Neural progenitor cell (in vitro differentiated cells): ENCODE measurements at places on chromosomes 6 and 20. TPM values are rescaled to one million over a fixed set of nuclear protein-coding genes. Genes with fewer than 3 reads are reported as not detected.

- no peak overlapping the region for H3K27ac ChIP-seq
- H3K36me3 ChIP-seq = no peaks in the 10 kb centered on the region
- H3K4me3 ChIP-seq = no peak overlapping the region
Observed at GRCh38 chr20:33948480-33948879, 45.2 kb upstream of the RALY start.

Gene RIMS4
- total RNA-seq = 5.3 and 7.8 TPM in 2 replicates

DNA sequence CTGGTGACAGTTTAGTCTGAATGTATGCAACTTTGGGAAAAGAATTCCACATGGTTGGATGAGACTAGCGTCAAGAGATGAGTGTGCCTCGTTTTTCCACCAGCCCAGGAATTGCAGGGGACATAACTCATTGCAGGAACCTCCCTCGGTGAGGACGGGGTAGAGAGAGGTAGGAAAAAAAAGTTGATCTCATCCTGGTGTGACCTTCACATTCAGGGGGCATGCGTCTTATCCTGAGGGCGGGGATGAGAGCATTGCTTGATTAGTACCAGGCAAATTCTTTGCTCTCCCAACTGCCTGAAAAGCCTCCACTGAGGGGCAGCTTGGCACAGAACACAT is 11.8 kb downstream of the TLDC2 start:
- H3K36me3 ChIP-seq = no peaks in the 10 kb centered on the region
- no peak overlapping the region for H3K27ac ChIP-seq
- H3K4me1 ChIP-seq = peaks cover 7% of the 10 kb centered on the region
- peak; percentile 31 for DNase-seq

Gene TCF15
- total RNA-seq = 0.07 and 1.4 TPM in 2 replicates

Gene E2F3
- total RNA-seq = 30.2 and 35.7 TPM in 2 replicates

DNA sequence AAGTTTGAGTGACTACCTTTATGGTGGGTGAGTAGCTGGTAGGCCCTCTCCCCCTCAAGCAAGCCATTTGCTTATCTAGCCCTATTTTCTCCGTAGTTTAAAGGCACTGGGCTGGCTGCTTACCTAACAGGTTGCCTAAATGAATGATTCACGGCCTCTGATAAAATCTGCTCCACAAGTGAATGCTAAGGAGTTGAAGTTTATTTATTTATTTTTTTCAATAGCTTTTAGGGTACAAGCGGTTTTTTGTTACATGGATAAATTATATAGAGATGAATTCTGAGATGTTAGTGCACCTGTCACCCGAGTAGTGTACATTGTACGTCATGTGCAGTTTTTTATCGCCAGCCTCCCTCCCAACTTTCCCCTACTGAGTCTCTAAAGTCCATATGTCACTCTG is 8.3 kb upstream of the CDH26 start:
- no peaks in the 10 kb centered on the region for H3K36me3 ChIP-seq

DNA sequence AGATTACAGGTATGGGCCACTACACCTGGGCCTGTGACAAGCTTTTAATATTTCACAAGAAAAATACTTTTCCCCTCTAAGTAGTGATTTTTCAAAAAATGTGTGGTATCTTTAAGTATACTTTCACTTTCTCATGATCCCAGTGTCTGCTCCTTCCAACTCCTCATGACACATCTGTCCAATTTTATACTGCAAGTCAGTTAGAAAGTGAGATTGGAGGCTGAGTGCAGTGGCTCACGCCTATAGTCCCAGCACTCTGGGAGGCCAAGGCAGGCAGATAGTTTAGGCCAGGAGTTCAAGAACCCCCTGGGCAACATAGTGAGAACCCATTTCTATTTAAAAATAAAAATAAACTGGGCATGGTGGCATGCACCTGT is 20.2 kb downstream of the PIM1 start:
- H3K4me3 ChIP-seq = no peak overlapping the region
- H3K4me1 ChIP-seq = no peaks in the 10 kb centered on the region
- no peaks in the 10 kb centered on the region for H3K36me3 ChIP-seq
- no peak for DNase-seq

DNA sequence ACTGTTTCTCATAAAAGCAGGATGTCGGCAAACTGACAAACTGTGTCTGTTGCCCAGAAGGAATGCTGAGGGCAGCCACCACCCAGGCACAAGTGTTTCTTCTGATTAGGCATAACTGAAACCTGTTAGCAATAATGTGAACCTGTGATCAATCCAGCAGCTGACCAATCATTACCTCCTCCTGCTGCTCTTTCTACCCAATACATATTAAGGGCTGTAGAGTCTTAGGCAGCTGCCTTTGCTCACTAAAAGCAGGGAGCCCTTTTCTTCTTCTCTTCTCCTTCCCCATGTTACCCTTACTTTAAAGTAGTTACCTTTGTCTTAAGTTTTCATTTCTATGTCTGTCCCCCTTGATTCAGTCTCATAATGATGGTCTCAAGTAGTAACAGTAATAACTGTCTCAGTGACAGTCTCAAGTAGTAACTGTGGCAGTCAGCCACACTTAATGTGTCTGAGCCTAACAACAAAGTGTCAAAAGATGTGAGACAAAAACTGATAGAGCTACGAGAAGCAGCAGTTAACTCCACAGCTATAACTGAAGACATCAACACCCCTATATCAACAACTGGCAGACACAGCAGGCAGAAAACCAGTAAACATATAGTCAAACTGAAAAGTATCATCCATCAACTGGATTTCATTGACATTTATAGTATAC is 37.0 kb downstream of the RANBP9 start:
- no peak for DNase-seq
- H3K4me3 ChIP-seq = no peak overlapping the region
- no peak overlapping the region for H3K27ac ChIP-seq
- peaks cover 8% of the 10 kb centered on the region for H3K36me3 ChIP-seq
- no peaks in the 10 kb centered on the region for H3K27me3 ChIP-seq

GRCh38 chr20:62408640-62409039 is 1.6 kb upstream of the CABLES2 start:
- peaks cover 27% of the 10 kb centered on the region for H3K27me3 ChIP-seq
- H3K27ac ChIP-seq = no peak overlapping the region
- no peak for DNase-seq
- H3K4me1 ChIP-seq = peaks cover 13% of the 10 kb centered on the region

GRCh38 chr6:12224251-12224650 is 65.9 kb upstream of the EDN1 start:
- peaks cover 7% of the 10 kb centered on the region for H3K4me1 ChIP-seq
- DNase-seq = no peak
- no peaks in the 10 kb centered on the region for H3K27me3 ChIP-seq
- no peak overlapping the region for H3K27ac ChIP-seq

- no peak for DNase-seq
- H3K4me1 ChIP-seq = no peaks in the 10 kb centered on the region
- H3K36me3 ChIP-seq = no peaks in the 10 kb centered on the region
- no peaks in the 10 kb centered on the region for H3K27me3 ChIP-seq
- no peak overlapping the region for H3K27ac ChIP-seq
Observed at GRCh38 chr20:58342104-58342945, 32.8 kb downstream of the RAB22A start.

DNA sequence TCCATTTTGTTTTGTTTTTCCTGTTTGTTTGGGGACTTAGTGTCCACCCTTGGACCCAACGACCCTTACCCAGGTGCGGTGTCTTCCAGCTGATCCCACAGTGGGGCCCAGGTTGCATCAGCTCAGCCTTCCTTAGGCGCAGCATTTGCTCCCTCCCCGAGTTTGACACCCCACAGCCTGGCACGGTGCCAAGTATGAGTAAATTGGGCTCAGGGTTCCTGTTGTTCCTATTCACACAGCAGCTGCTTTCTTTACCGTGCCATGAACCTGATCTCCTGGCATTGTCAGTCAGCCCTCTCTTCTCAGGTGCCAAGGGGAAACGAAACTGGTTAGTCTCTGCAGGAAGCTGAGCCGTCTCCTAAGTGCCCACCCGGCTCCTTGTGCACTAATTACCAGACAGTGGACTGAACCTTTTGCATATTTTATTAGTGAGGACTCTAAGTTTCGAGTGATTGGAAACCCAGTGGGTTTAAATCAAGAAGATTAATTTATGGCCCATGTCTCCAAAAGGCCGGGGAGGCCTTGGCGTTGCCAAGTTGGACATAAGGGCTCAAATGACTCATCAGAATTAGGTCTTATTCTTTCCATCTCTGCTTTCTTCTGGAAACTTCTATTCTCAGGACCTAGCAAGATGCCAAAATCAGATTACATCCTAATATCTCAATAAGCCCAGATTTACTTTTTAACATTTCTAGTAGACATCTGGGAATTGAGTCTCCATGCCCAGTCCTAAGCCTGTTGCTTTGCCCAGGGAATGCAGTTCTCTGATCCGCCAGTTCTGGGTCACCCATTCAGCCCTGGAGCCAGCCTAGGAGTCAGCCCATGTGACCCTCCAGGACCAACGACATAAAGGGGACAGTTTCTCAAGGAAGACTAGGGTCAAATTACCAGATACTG is 68.8 kb downstream of the TSHZ2 start:
- H3K4me1 ChIP-seq = no peaks in the 10 kb centered on the region
- no peak for DNase-seq
- H3K27ac ChIP-seq = no peak overlapping the region
- H3K36me3 ChIP-seq = no peaks in the 10 kb centered on the region

DNA sequence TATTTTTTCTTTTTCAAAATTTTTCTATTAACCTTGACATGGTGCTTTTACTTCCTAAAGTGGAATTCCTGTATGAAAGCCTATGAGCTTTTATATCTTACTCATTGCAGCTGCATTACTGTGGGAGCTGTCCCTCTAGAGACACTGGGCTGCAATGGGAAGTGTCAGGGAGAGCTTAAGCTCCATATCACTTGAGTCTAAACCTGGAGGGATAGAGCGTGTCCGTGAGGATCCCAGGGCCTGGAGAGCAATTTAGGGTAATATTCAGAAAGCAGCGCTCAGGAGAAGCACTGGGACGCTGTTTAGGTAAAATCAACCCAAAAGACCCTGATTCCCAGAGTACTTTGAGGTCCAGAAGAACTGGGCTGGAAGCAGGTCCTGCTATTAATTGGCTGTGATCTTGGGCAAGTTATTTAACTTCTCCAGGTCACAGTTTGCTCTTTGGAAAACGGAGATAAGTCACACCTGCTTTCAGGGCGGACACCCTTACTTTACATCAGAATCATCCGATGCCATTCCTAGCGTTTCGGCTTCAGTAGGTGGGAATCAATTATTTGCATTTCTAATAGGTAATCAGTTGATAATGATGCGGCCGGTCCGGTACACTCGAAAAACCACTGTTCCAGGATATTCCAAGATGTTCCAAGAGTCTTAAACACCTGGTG is 628 bp upstream of the ERGIC3 start:
- H3K36me3 ChIP-seq = no peaks in the 10 kb centered on the region
- peaks cover 12% of the 10 kb centered on the region for H3K4me1 ChIP-seq
- H3K27me3 ChIP-seq = no peaks in the 10 kb centered on the region
- H3K4me3 ChIP-seq = peak overlapping the region; percentile 74
- no peak overlapping the region for H3K27ac ChIP-seq

GRCh38 chr6:40355532-40355931 is 231.6 kb downstream of the LRFN2 start:
- no peak overlapping the region for H3K4me3 ChIP-seq
- H3K4me1 ChIP-seq = peaks cover 5% of the 10 kb centered on the region
- H3K27me3 ChIP-seq = no peaks in the 10 kb centered on the region

DNA sequence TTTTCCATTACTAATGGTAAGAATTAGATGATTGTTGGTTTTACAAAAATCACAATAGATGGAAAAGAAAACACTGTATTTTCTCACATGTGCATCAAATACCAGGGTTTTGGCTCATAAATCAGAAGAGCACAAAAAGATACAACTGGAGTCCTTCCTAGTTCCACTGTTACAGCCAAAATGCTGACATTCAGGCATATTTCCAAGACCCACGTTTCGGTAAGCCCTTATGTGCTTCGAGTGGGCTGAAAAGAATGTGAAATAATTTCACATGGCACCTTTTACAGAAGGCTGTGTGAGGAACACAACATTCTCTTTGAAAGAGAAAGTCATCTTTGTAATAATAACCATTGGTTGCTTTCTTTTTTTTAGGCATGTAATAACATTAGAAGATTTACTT is 326.7 kb upstream of the FLRT3 start:
- no peaks in the 10 kb centered on the region for H3K36me3 ChIP-seq
- no peak for DNase-seq
- no peaks in the 10 kb centered on the region for H3K27me3 ChIP-seq
- H3K27ac ChIP-seq = no peak overlapping the region
- no peak overlapping the region for H3K4me3 ChIP-seq

DNA sequence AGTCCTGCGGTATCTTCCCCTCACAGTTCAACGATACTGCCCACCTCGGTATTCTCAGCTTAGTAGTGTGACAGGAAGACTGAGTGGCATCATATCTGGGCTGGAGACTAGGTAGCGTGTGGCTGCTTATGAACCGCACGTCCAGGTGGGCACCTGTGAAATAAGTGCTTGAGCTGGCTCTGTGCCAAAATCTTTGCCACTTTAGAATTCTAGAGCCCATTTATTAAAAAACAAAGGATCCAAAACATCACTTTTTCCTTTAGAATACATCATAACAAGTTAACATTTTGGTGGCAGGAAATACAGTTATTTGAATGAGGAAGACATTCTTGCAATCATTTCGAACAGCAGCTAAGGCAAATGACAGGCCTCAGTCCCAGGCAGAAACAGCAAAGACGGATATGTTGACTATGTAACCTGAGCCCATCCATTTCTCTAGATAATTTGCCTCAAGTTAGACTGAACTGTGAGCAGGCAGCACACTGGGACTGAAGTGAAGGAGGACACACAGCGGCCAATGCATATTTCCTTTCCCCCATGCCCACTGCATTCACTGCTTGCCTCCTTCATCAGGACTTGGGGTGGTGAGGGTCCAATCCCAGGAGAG is 136.6 kb downstream of the GMDS start:
- no peaks in the 10 kb centered on the region for H3K27me3 ChIP-seq
- H3K4me1 ChIP-seq = no peaks in the 10 kb centered on the region
- no peak overlapping the region for H3K4me3 ChIP-seq
- no peak for DNase-seq
- H3K36me3 ChIP-seq = no peaks in the 10 kb centered on the region

GRCh38 chr6:130632277-130632676 is 194.9 kb upstream of the SMLR1 start:
- peak; percentile 3 for DNase-seq
- H3K4me1 ChIP-seq = peaks cover 13% of the 10 kb centered on the region
- H3K27ac ChIP-seq = no peak overlapping the region
- H3K4me3 ChIP-seq = no peak overlapping the region

DNA sequence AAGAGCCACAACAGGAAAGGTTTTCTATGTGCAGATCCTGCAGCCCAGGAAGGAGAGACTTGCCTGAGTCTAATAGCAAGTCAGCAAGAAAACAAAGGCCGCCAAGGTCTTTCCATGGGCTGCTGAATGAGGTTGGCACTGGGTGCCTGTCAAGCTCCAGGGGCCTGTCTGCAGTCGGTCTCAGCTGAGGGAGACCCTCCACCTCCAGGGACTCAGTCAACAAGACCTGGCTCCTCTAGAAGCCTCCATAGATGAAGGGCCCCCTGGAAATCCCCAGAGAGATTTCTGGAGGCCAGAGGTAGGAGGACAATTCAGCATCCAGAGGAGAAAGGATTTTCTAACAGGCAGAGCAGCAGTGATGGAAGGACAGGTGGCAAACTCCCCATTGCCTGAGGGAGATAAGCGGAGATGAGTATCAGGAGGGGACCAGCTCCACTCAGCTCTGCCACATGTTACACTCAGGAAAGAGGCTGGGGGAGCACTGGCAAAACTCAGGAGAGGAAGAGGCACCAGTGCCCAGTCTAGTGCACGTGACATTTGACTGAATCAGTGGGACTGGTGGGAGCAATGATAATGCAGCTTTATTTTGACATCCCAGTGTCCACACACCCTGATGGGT is 33.5 kb upstream of the FKBP1A start:
- no peak for DNase-seq
- H3K4me3 ChIP-seq = no peak overlapping the region
- H3K36me3 ChIP-seq = no peaks in the 10 kb centered on the region
- H3K4me1 ChIP-seq = peaks cover 20% of the 10 kb centered on the region

Gene ADNP
- total RNA-seq = 56.1 and 75.4 TPM in 2 replicates
